ENCODE measurements at places on chromosomes 13 and 19.

- no peak for DNase-seq
Observed at GRCh38 chr13:74018062-74018431, 116.2 kb downstream of the KLF12 start.

DNA sequence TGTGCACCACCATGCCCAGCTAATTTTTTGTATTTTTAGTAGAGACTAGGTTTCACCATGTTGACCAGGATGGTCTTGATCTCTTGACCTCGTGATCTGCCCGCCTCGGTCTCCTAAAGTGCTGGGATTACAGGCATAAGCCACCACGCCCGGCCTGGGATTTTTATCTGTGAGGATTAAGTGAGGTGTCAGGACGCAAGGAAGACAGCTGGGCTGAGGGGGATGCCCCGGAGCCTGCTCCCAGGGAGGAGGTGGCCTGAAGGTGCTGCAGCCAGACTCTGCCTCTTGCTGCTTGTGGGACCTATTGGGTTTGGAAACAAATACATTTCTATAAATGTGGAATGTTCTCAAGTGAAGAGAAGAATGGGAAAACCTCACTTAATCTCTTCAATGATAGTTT is 131.6 kb downstream of the OLFM4 start:
- DNase-seq: no peak

- DNase-seq: no peak
Observed at GRCh38 chr13:110642291-110642981, 27.1 kb downstream of the NAXD start.

- no peak for DNase-seq
Observed at GRCh38 chr19:50537306-50537685, 23.6 kb upstream of the ASPDH start.

GRCh38 chr13:24118576-24118975 is 41.9 kb upstream of the SPATA13 start:
- no peak for DNase-seq

- no peak for DNase-seq
Observed at GRCh38 chr19:50764409-50764808, 5.9 kb upstream of the GPR32 start.

- DNase-seq: no peak
Observed at GRCh38 chr13:51222037-51222685, at the start of gene FAM124A. FAM124A (plus strand) TSS chr13:51222398; CDS start chr13:51222502, 104 bp downstream.

- DNase-seq: no peak
Observed at GRCh38 chr13:101327871-101328270, 88.4 kb downstream of the NALCN start.

DNA sequence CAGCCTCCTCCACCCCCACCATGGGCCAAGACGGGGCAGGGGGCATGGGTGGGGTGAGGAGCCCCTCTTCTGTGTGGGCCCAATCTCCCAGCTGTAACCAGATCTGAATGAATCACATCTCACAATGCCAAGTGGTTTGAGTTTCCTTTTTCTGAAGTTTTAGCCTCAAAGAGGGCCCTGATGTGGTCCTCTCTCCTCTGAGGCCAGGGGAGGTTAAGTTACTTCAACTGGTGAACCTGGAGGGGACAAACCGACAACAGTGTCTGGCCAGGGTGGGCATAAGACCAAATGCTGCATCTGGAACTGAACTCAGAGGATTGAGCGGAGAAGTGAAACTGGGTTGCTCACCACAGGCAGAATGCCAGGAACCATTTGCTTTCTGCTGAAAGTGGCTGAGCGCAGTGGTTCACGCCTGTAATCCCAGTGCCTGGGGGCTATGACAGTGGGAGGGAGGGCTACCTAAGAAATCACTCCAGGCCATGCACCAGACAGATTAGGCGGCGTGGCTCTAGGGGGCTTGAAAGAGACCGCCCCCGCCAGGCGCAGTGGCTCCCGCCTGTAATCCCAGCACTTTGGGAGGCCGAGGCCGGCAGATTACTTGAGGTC is 15.4 kb upstream of the IRGC start:
- DNase-seq: no peak

DNA sequence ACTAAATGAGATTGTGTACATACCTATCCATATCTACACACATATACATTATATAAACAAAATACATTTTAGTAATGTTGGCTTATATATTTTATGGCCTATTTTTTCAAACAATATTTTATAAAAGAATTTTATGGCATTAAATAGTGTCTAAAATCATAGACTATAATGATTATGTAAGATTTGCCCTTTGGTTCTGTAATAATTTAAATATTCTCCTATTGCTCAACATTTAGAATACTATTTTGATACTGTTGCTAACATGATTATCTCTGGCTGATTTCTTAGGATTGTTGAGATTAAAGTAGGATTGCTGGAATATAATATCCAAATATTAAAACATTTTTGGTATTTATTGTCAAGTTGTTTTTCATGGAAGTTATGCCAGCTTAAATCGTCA is 565.2 kb upstream of the GPC6 start:
- DNase-seq: no peak

GRCh38 chr19:7552781-7553180 is 17.3 kb downstream of the PNPLA6 start:
- DNase-seq: no peak

GRCh38 chr19:39816287-39817048 is 17.5 kb downstream of the DYRK1B start:
- no peak for DNase-seq

DNA sequence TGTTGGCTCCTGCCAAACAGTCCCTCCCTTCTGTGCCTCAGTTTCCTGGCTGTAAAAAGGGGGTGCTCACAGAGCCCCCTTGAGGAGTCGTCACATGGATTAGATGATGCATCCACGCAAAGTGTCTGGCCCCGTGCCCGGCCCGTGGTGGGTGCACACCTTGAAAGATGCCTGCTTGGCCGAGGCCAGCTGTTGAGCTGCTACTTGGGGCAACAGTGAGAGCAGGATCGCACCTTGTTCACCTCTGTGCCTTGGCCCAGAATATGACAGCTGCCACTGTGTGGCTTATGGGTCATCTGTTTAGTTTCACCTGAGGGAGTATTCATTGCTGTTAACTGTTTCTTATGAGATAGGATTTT is 17.7 kb downstream of the CRTC1 start:
- DNase-seq: no peak

GRCh38 chr13:31805841-31806240 is 66.5 kb downstream of the RXFP2 start:
- DNase-seq: no peak
